ENCODE measurements at places on chromosomes 1 and 21.
A peak's percentile ranks its signal among the peaks of the same experiment; 100 is the strongest.

- DNase-seq = no peak
Measured at GRCh38 chr1:157595356-157595755, 2.5 kb downstream of the FCRL4 start.

GRCh38 chr1:93908394-93909145 is 660 bp downstream of the GCLM start:
- peak; percentile 15 for DNase-seq

DNA sequence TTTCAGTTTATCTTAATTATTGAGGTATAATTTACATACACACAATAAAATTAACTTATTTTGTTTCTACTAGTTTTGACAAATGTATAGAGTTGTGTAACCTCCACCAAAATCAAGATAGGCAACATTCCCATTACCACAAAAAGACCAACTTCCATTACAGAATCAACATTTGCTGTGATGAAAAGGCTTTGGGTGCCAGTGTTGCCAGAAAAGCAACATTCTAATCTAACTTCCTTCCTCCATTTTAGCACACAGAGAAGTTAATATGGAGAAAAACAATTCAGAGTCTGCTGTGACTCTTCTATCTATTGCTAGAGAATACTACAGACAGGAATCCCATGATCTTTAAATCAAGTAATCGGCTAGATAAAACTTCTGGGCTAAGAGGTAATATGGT is 245.3 kb downstream of the RERE start:
- no peak for DNase-seq

DNA sequence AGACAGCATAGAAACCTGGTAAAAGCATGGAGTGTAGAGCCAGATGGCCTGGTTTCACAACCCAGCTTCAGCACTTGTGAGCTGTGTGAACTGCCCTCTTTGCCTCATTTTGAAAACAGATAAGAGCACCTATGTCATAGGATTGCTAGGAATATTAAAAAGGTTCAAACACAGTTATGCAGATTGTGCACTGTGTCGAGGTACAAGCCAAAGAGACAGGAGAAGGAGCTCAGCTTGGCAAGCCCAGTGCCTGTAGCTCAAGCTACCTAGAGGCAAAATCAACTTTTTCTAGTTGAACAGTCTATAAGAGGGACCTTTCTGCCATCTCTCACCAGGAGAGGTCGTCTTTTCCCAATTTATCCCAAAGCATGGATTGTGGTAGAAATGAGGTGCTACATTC is 5.0 kb downstream of the CHODL start:
- no peak for DNase-seq

- DNase-seq = peak; percentile 20
Measured at GRCh38 chr1:41242342-41243078, 404 bp upstream of the SCMH1 start.

DNA sequence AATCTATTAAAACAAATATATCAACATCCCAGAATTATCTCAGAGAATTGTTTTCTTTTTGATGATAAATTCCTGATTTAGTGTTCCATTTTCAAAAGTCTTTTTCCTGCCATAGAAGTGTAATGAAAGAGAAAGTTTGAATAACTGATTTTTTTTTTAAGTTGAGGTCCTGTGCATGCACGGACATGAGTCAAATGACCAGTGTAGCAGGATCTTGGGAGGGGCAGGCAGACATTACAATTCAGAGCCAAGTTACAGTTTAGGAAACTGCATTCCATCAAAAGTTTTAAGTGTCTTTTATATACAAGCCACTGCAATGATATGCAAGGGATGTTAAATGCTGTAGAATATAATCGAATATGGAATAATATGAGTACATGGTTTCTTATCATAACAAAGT is 227.5 kb downstream of the HMCN1 start:
- DNase-seq = no peak

DNA sequence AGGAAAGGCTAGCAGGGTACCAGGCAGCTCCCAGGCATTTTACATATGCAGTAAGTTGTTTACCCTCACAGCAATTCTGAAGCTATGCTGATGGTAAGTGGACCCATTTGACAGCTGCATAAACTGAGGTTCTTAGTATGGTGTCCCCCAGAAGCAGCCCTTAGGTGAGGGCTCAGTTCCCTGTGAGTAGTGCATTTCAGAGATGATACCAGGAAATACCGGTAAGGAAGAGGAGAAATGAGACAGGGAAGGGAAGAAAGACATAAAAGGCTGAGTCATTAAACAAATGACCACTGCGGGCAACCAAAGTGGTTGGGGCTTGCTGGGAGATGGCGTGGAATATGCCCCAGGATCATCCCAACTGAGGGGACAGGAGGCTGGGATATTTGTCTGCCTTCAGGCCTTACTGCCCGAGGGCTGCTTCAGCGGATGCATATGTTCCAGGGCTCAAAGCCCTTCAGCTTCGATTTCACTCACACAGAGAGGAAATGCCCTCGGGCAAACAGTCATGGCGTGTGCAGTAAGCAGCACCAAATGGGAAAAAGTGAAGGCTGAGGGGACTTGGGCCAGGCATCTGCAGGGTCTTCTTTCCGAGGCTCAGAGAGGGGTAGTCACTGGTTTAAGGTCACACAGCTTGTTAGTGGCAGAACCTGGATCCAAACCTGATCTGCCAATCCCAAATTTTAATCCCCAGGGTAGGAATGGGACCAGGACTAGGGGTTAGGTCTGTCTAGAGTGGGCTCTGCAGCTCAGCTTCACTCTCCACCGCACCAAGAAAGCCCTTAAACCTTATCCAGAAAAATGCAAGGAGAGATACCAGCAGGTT is 133.7 kb upstream of the RUNX3 start:
- DNase-seq = no peak

- no peak for DNase-seq
Measured at GRCh38 chr1:245306628-245307410, 152.0 kb downstream of the KIF26B start.

DNA sequence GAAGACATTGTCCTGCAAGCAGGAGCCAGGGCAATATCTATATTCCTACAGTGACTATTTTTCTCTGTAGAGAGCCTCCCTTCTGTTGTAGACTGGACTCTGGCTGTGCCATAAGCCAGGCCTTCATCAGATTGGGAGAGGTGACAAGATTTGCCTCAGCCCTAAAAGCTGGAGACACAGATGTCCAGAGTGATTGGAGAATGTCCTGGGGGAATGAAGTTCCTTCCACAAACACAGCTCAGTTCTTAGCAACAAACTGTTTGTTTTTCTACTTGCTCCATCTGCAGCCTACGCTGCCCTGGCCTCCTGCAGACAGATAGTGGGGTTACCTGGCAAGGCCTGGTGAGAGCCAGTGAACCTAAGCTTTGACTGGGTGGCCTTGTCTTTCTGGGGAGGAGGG is 29.9 kb upstream of the SNX27 start:
- no peak for DNase-seq

- DNase-seq = peak; percentile 54
Measured at GRCh38 chr1:182601416-182601786, 2.8 kb downstream of the RGS16 start.

- DNase-seq = no peak
Measured at GRCh38 chr1:115331558-115332331, 6.3 kb downstream of the NGF start.

- no peak for DNase-seq
Measured at GRCh38 chr1:15531682-15532081, 5.0 kb downstream of the DNAJC16 start.

GRCh38 chr1:27835501-27835900 is 4.9 kb downstream of the PPP1R8 start:
- DNase-seq = no peak

- no peak for DNase-seq
Measured at GRCh38 chr1:111221633-111222291, 5.8 kb upstream of the CHI3L2 start.

DNA sequence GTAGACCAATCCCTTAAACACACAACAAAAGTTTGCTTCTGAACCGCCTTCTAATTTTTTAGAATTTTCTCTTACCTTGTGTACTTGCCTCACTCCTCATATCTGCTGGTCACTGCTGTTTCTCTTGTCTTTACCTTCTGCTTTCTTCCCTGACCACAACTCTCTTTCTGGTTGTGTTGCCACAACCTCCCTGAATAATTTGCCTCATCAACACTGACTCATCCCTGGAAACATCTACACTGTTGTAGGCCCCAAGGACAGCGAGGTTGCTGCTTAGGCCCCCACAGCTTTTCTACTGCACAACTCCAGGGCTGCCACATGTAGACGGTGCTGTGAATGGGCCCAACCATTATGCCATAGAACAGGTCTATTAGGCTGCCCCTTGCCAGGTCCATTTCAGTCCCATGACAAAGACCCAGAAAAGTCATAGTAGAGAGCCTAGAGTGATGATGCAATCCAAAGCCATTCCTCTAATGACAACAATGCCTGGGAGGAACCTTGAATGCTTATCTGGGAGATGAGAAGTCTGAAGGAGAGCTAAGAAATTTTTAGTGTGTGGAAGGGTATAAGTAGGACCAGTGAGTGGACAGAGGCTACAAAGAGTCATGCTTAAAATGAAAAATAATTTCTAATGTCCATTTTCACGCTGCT is 36.6 kb upstream of the LCE5A start:
- no peak for DNase-seq

DNA sequence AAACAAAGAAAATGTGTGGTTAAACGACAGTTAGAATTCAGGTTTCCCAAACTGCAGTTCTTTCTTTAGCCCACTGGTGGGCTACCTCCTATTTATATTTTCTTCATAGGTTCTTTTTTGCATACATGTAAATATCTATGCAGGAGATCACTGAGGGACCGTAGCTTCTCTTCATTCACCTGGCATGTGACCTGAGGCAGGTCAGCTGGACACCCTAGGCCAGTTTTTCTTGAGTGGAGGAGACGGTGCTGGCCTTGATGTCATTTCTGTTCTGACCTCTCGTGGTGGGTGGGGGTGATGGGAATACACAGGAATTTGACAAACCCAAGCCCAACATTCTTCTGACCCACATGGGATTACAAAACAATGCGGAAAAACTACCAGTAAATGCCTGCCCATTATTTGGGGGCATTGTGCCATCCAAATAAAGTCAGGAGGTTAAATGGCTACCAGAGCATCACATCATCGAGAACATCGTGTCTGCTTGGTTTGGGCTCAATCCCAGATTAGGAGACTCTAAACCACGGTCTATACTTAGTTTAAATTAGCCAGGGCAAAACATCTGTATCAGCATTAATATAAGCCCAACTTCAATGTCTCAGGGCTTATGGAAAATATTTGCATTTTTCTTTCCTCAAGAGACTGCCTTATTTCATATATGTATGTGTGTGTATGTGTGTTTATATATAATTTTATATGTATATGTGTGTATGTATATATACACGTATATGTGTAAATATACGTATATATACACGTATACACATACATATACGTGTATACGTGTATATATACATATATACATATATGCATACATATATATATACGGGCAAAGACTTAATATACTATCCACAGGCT is 7.4 kb upstream of the IRF2BP2 start:
- no peak for DNase-seq

DNA sequence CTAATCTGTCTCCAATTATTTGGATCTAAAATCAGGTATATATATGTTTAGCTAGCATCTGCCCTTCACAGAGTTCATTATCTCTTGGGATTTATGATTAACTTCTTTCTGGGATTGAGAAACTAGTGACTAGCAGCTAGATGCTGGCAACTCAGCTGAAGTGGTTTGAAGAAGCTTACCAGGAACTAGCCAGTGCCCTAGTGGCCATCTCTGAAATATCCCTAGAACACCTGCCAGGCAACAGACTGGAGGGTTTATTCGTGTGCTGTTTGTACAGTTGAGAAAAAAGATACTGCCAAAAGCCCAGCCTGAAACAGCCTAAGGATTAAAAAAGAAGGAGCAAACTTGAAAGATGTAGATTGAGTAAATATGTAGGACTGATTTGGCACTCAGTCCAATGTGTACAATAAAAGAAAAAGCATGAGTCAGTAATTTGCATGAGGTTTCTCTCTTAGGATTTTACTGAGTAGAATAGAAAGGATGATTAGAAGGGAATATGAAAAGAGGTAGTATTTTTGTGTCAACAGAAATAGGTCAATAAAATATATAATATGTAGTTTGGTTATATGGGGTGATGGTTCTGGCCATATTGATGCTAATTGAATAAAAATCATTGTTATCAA is 1144.6 kb upstream of the ADGRL2 start:
- no peak for DNase-seq

DNA sequence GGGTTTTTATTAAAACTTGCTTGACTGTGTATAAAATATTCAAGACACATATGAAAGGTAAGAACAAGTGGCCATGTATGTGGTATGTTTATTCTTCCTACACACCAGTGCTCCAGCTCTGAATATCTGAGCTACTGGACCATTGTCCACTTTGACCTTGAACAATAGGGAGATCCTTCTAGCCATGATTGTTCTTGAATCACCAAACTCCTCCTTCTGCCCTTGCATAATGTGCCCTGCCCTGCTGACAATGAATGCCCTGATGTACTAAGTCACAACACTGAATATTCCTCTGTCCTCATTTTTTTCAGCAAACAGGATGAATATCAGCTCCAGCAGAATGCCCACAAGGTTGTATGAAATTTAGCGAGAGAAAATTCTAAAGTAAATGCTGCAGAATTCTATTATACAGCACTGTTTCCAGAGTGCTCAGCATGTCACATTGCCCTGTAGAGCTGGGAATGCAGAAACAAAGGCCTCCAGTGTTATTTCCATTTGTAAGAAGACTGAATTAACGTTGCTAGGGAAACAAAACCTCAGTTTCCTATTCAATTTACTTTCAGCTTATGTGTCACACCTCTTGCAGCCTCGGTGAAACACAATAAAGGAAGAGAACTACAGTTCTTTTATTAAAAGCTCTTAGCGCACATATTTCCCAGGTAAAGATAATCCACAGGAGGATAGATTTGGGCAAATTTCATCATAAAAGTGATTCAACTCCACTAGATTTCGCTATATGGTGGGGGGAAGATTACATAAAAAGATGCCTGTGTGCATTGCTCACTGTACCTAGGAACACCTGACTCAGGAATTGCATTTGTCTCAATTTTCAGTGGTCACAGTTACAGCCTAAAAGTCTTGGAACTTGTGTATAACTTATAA is 187.4 kb upstream of the ATP1B1 start:
- DNase-seq = no peak

- DNase-seq = no peak
Measured at GRCh38 chr1:232853994-232854797, 49.0 kb downstream of the MAP10 start.

- DNase-seq = no peak
Measured at GRCh38 chr1:245693941-245694752, 539.4 kb downstream of the KIF26B start.
